ENCODE measurements at places on chromosomes 11 and 22.

- no peak for DNase-seq
Measured at GRCh38 chr11:28110821-28111200, 2.6 kb downstream of the METTL15 start.

DNA sequence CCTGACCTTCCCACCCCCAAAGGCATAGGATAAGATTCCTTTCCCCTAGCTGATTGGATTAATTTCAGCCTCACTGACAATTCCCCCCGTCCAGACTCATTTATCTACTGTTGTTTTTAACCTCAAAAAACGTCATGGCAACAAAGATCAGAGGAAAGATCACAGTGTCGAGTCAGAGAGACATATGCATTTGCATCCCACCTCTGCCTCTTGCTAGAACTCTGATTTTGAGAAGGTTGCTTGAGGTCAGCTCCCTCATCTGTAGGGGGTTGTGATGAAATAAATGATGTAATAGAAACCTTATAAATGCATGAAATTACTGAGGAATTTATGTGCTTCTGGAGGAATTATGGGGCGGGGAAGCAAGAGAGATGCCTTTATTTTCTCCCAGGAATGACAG lies 53.3 kb upstream of the SYN3 start:
- DNase-seq = no peak

GRCh38 chr11:30046578-30046945 lies 29.7 kb upstream of the KCNA4 start:
- DNase-seq = no peak

DNA sequence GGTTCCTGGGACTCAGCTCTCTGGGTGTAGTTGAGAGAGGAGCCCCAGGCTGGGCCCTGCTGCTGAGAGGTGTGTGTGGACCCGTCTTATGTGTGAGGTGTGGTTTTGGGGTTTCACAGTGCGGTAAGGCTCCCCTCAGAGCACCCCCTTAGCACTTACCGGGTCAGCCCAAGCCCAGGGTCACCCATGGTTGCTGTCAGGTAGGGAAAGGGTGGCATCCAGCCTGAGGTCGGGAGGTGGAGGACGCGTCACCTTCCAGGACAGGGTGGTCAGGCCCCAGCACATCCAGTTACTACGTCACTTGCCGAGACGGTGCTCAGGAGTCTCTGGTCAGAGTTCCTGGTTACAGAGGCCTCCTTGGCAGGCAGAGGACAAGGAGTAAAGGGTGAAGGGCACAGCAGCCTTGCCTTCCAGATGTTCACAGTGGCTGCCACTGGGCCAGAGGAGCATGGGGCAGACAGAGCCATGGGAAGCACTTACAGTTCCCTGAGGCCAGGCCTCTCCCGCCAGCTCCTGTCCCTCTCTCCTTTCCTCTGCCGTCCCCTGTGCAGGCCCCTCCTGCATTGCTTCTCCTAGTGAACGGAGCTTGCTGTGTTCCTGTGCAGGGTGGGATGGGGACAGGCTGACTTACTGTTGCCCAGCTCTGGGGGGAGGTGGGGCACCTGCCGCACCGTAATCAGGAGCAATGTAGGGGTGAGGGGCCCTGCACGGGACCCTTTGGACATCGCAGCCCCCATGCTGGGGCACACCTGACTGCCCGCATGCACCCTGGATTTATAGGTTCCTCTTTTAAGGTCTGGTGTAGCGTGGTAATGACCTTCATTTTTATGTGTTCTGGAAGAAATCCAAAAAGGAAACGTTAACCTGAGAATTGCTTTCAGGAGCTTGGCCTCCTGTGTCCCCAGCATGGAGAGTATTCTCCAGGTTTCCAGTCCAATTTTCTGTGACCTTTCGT lies 285.9 kb downstream of the TBC1D22A start:
- no peak for DNase-seq

DNA sequence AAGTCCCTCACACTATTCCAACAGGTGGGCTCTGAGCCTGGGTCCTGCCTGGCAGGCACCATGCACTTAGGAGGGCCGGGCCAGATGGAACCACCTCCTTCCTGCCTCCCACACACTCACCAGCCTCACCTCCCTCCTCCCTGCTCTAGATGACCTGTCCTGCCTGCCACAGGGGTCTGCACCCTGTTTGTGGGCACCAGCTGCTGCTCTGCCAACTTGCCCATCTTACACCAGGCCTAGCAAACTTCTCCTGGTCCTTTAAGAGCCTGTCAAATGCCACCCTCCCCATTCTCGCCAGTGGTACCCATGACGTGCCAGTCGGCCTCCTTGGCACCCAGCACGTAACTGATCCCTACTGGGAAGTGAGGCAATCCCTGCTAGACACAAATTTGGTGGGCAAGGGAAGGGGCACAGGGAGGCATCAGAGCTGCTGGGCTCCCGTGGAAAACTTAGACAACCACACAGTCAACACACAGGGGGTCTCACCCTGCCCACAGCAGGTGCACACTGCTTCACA lies 3.1 kb downstream of the MOB2 start:
- no peak for DNase-seq

GRCh38 chr11:16494918-16495691 lies 138.8 kb upstream of the SOX6 start:
- DNase-seq = no peak

DNA sequence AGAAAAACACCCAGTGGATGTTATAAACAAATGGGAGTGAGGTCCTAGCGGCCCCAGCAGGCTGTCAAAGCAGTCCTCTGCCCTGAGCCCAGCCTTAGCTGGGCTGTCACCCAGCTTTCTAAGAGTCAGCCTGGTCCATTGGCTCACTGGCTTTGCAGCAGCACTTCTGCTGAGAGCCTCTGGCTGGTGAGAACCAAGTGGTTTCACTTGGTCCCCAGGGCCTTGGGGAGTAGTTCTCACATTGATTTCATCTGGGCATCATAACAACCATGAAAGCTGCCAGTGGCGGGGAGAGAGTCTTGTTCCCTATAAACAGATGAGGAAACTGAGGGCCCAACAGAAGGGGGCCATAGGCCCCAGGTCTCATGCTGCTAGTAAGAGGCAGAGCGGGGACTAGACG lies 11.4 kb downstream of the SEC14L6 start:
- no peak for DNase-seq

DNA sequence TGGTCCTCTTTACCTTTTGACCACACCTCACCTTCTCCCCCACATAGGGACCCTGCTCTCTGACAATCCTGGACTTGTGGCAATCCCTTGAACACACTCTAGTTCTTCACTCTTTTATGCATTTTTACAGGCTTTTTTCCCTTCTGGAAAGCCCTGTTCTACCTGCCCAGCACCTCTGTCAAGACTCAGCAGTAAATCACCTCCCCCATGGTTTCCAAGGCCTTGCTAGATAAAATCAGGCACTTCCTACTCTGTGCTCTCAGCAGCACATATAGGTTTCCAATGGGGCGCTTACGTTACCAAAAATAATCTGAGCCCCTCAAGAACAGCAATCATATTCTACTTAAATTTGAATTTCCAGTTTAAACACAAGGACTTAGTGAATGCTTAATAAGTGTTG lies 53.9 kb downstream of the ETS1 start:
- DNase-seq = no peak

DNA sequence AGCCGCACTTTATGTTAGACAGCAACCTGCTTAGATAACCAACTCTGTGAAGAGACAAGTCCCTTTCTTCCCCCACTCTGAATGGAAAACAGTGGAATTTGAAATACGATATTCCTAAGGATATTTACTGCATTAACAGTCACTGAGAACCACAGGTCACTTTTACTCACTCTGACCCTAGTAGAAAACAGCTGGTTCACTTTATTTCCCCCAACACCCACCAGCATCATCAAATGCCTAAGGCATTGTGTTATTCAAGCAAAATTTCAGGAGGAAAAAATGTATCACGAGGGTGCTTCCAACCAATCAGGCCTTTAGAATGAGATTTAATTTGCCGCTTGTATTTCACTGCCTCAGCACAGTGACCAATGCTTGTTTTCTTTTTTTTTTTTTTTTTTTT lies 1134.1 kb upstream of the CCDC90B start:
- no peak for DNase-seq

DNA sequence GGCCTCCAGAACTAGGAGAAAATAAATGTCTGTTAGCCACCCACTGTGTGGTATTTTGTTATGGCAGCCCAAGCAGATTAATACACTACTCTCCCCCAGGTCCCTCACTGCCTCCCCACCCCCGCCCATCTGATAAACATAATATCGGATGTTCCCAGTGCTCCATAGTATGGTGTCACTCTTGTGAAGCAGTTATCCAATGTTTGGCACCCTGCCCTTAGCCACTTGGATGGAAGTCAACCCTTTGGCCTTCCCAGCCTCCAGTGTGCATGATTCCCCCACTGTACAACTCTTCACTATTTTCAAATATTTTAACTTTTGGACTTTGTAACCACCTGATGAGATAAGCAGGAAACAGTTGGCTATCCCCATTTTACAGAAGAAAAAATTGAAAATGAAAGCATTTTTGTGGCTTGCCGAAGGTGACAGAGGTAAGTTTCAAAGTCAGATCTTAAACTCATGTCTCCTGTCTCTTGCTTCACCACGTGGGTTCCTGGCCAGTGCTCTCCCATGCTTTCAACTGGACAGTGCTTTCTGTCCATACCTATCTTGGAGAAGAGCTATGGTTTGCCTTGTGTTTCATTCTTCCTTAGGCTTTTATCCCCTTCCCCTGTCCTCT lies 53.2 kb downstream of the ALX4 start:
- DNase-seq = no peak

- DNase-seq = no peak
Measured at GRCh38 chr11:102429691-102430090, 22.9 kb downstream of the TMEM123 start.

DNA sequence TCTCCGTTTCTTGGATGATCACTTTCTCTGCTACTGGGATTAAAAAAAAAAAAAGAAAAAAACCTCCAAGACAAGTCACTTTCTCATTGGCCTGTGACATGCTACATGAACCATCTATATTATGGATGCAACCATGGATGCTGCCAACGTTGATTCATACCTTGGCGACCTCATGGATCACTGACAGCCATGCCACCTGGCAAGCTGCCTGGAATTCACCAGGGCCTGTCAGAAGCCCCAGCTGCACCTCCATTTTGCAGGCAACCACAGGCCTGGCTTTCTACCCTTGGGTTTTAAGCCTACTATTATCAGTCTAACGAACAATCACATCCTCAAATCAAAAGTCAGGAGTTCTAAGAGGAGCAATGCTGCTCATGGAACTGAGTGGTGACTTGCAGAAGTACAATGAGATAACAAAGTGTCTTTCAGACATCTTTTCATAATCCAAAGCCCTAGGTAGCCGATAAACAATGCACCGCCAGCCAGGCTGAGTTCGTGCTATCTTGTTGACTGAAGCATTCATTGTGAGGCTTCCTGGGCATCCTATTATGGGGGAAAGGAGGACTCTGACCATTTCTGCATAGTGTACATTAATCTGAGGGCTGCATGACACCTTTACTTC lies 48.0 kb upstream of the CADM1 start:
- no peak for DNase-seq

GRCh38 chr11:128663824-128664223 lies 30.0 kb upstream of the FLI1 start:
- DNase-seq = no peak

GRCh38 chr11:131808470-131808869 lies 438.1 kb downstream of the NTM start:
- no peak for DNase-seq

DNA sequence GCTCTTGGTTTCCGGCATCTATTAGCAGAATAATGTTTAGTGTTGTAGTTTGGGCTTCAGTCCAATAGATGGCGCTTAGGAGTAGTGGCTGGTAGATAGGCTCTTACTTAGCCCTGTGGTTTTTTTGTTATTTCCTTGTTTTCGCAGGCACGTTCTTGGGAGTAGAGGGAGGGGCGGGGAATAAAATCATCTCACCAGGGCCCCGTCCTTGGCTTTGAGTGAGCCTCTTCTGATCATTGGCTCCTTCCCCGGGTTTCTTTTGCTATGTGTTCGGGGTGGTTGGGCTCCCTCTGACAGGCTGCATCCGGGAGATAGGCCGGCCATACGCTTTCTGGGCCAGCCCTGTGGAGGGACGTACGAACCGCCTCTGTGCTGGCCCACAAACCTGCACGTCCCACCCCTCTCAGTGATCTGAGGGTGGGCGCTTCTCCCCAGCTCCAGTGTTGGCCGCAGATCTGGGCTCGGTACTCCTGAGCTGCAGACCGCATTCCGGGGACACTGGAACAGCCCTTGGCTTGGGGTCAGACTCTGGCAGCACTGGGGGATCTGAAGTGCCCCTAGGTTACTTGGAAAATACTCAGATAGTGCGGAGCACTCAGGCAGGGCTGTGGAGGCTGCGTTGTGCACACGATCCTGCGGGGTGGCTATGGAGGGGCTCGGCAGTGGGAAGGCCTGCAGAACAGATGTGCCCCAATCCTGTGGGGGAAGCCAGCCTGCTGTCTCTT lies 217.0 kb downstream of the DYNC2H1 start:
- no peak for DNase-seq

DNA sequence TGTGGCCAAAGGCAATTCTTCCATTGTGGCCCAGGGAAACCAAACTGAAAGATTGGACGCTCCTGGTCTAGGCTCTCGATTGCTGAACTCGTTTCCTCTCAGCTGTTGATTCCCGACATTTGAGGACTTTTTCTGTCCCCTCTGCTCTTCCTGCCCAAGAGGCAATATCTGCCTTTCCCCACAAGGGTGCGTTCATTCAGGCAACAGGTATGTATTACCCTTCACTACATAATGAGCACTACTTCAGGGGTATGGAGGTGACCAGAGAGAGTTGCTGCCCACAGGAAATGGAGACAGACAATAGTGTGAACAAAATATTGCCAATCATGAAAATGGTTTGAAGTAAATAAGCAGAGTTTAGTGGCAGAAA lies 8.2 kb downstream of the PTH start:
- DNase-seq = no peak

GRCh38 chr11:38824573-38824972 lies 2226.5 kb upstream of the RAG2 start:
- DNase-seq = no peak

- DNase-seq = no peak
Measured at GRCh38 chr11:92154110-92154509, 70.5 kb upstream of the FAT3 start.

GRCh38 chr11:123228496-123229163 lies 33.6 kb upstream of the CLMP start:
- DNase-seq = no peak

DNA sequence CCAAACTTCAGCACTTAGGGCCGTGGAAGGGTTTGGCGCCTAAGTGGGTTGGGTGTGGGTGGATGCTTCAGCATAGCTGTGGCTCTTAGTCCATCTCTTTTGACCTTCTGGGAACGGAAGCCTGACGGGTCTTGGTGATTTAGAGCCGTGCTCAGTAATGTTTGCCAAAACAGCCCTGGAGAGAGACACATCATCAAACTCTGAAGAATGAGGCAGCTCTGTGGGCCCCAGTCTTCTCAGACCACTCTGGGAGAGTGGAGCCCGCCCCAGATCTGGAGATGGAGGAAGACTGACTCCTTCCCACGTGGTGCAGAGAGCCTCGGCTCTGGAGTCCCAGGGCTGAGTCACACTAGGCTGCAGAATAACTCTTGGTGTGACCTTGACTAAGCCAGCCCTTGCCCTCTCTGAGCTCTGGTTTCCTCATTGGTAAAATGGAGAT lies 168.9 kb downstream of the C11orf91 start:
- no peak for DNase-seq

Measured in activated gamma-delta T cell (primary cell).